NCI-H460 (cell line): ENCODE measurements at places on chromosomes 5 and 9.
A peak's percentile ranks its signal among the peaks of the same experiment; 100 is the strongest.

- no peak for DNase-seq
Measured at GRCh38 chr5:141870871-141871270, 7.3 kb downstream of the PCDH1 start.

- DNase-seq, result no peak
Measured at GRCh38 chr5:61468483-61468865, 136.4 kb downstream of the ZSWIM6 start.

GRCh38 chr9:113738496-113738892 is 137.6 kb upstream of the ZNF618 start:
- DNase-seq, result no peak

DNA sequence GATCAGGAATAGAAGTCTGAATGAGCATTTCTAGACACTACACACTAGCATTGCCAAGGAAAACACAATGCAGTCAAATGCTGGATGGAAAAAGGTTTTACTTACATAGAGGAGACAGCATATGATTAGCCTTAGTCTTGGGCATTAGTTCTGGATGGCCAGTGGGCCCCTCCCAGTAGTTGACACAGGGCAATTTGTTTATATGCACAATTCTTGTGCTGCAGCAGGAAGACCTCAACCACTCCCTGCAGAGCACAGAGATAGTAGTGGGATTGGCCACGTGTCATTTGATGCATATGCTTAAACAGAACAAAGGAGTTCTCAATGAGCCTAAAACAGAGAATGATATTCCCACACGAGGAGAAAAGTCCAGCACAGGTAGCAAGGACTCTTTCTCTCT is 1496.2 kb upstream of the CDH6 start:
- DNase-seq, result no peak

DNA sequence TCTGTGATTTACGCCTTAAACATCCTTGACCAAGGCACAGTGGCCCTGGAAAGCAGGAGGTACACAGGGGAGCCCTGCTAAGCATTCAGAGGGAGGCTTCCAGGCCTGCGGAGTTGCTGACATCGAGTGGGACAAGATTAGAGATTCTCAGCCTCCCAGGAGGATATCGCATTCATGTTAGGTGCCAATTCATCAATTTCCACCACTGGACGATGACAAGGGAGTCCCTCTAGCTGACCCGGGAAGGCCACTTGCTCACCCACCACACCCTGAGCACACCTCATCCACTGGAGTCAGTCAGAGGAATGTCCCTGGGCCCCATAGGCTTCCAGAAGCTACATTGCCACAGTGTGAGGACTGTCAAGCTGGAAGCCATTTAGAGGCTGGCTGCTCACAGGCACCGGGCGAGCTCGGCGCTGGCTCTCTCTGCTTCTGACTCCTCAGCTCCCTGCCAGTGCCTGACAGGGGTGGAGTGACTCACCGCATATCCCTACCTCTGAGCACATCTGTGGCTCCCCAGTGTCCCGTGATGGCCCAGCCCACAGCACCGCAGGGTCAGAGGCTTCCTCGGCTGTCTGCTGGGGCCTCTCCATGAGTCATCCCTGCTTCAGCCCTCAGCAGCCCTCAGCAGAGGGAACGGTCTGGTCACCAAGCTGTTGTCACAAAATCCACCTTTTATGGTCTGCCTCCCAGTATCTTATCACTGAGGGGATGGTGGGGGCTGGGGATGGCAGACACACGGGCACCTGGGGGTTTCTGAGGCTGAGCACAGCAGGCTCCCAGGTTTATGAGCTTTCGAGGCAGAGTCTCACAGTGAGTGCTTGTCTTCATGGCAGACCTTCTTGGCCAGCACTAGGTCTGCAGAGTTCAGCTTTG is 117.5 kb downstream of the ZNF608 start:
- DNase-seq, result no peak

DNA sequence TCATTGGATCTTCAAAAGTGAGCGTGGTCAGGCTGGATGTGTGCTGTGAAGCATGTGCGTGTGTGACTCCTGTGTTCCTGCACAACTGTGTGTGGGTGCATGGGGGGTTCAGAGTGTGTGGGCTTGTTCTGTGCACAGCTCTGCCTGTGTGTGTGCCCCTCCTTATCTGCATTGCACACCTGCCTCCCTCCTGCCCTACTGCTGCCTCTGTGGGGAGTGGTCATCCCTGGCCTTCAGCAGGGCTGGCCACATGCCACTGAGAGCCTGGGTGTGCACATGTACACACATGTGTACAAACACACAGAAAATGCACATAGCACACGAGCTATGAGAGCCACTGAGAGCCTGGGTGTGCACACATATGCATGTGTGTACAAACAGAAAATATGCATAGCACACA is 92.1 kb downstream of the CACNA1B start:
- DNase-seq, result no peak

- no peak for DNase-seq
Measured at GRCh38 chr5:40240671-40241070, 439.0 kb upstream of the PTGER4 start.

- DNase-seq, result peak; percentile 47
Measured at GRCh38 chr9:17810728-17811571, 232.1 kb downstream of the SH3GL2 start.

GRCh38 chr9:91298311-91298710 is 63.4 kb downstream of the AUH start:
- DNase-seq, result no peak

DNA sequence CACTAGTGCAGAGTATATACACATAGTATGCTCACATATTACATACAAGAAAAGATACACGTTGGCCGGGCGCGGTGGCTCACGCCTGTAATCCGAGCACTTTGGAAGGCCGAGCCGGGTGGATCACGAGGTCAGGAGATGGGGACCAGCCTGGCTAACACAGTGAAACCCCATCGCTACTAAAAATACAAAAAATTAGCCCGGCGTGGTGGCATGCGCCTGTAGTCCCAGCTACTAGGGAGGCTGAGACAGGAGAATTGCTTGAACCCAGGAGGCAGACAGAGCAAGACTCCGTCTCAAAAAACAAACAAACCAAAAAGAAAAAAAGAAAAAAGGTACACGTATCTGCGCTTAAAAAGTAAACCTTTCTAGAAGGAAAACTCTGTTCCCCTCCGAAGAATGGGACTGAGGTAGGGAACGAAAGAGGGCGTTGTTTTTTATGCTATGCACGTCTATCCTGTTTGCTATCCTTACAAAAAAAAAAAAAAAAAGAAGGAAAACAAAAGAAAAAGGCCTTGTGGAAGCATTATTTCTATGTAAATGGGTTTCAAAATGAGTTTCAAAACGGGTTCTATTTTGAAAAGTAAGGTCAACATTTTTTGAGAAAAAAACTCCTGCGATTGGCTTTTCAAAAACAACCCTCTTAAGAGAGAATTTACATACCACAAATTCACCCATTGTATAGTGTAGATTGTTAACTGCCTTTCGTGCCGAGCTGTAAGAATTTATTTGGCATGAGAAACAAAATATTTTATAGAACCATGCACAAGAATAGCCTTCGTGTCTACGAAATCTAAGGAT is 1.2 kb downstream of the AK3 start:
- no peak for DNase-seq

DNA sequence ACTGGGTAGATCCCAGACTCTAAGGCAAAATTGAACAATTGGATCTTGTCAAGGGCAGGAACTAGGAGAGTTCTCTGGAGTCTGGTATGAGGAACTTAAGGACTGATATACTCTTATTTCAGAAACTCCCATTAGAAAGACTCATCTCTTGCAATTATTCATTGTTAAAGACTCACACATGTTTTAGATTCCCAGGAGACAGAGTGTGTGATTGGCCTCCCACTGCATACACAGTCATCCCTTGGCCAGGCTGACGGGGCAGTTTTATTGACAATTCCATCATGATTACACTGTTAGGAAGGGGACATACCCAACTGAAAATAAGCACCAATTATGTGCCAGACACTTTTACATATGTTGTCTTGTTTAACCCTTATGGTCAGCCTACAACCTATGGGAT is 347.2 kb downstream of the DMAC1 start:
- no peak for DNase-seq

DNA sequence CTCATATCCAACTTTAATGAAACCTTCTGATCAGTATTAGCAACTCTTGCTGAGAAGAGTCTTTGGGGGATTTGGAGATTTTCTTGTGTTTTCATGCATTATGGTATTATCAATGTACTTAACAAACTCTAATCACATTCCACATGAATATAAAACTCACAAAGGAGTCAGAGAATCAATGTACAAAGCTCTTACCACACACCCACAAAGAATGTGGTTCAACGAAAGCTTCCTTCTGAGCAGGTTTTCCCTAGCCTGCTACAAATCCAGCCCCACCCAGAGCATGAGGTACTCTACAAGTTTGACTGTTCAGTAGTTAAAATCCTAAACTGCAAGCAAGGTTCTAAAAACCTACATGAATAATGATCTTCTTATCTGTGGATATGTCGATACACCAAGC is 210.1 kb downstream of the TARS1 start:
- DNase-seq, result no peak

- DNase-seq, result no peak
Measured at GRCh38 chr9:72949918-72950325, 2.9 kb downstream of the ALDH1A1 start.

DNA sequence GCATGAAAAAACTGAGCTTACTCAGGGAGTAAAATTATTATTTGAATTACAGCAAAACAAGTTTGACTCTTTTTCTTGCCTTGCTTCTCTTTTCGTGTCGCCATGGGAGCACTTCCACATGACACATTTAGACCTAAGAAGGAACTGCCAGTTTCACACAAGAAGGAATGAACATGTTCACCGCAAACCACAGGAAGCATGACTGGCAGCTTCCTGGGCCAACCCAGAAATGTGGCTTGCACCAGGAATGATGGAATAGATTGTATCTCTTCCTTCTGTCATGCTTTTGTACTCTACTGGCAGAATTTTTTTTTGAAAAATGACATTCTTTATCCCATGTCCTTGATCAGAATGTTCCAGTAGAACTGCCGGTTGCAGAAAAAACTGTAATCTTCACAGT is 32.9 kb upstream of the MAN2A1 start:
- DNase-seq, result no peak

- DNase-seq, result peak; percentile 84
Measured at GRCh38 chr5:107466233-107466769, 204.4 kb downstream of the EFNA5 start.

DNA sequence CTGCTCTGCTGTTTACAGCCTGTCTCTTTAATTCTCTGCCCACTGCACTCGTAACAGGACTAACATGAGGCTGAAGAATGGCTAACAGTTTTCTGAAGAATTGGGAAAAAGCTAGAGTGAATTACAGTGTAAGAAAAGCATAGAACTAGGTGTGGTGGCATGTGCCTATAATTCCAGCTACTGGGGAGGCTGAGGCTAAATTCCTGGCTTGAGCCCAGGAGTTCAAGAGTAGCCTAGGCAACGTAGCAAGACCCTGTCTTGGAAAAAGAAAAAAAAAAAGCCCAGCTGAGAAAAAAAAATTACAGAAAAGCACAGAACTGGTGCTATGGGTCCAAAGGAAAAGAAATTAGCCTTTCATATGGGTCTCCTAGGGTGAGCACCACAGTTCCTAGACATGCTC is 13.9 kb upstream of the UHRF2 start:
- no peak for DNase-seq

DNA sequence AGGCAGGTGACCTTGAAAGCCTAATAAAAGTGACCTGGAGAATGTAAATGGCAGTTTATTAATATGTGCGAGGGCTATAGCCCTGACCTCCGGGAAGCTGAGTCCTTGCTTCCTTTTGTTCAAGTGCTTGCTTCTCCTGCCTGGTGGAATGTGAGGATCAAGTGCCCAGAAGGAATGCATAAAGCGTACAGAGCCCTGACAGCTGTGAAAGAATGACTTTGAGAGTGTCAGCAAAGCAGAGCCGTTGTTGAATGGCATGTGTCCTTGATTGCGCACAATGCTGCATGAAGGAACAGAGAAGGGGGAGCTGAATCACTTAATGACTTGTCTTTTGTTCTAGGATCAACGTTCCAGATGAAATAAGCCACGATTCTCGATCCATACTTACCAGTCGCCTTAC is 133.0 kb downstream of the SLF1 start:
- no peak for DNase-seq

DNA sequence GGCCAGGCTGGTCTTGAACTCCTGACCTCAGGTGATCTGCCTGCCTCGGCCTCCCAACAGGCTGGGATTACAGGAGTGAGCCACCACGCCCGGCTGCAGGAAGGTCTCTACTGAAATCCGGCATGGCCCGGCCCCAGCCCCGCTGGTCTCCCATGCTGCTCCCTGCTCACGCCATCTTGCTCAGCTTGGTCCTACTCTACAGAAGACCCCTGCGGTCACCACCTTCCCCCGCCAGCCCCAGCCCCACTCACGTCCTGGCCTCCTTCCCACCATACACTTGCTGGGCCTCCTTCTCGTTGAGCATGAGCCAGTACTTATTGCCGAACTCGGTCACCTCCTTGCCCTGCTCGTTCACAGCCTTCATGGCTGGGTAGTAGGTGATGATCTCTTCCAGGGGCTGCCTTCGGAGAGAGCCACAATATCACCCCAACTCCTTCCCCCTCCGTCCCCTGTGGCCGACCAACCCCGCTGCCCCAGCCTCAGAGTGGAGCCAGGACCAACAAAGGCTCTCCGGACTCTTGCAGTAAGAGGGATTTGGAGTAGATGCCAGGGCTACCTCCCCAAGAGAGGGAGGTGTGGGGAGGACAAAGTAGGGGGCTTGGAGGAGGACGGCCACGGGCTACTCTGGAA is 4.0 kb downstream of the PTGES2 start:
- no peak for DNase-seq

- no peak for DNase-seq
Measured at GRCh38 chr5:154352960-154353548, 92.7 kb upstream of the SAP30L start.

DNA sequence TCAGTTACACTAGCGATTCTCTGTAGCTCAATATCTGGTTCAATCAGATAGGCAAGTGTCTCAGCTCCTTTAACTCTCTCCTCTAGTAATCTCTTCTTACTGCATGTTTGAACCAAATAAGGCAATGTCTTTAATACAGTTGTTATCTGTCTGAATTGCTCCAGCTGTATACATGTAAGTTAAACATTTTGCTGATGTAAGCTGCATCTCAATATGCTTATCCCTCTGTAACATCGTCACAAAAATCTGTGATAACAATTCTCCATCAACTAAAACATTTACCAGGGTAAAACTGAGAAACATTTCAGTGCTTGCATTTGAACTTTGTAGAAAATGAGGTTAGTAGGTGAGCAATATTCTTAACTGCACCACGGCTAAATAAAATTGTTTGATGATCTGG is 29.6 kb upstream of the IGFBPL1 start:
- no peak for DNase-seq

- no peak for DNase-seq
Measured at GRCh38 chr5:165579911-165580310, 2074.5 kb downstream of the MAT2B start.

- DNase-seq, result no peak
Measured at GRCh38 chr5:80042330-80042729, 7.2 kb downstream of the THBS4 start.
